ENCODE measurements at places on chromosomes 12 and 14.

- no peak for DNase-seq
These were observed 17.4 kb downstream of the LIMA1 start for GRCh38 chr12:50265770-50266524.

DNA sequence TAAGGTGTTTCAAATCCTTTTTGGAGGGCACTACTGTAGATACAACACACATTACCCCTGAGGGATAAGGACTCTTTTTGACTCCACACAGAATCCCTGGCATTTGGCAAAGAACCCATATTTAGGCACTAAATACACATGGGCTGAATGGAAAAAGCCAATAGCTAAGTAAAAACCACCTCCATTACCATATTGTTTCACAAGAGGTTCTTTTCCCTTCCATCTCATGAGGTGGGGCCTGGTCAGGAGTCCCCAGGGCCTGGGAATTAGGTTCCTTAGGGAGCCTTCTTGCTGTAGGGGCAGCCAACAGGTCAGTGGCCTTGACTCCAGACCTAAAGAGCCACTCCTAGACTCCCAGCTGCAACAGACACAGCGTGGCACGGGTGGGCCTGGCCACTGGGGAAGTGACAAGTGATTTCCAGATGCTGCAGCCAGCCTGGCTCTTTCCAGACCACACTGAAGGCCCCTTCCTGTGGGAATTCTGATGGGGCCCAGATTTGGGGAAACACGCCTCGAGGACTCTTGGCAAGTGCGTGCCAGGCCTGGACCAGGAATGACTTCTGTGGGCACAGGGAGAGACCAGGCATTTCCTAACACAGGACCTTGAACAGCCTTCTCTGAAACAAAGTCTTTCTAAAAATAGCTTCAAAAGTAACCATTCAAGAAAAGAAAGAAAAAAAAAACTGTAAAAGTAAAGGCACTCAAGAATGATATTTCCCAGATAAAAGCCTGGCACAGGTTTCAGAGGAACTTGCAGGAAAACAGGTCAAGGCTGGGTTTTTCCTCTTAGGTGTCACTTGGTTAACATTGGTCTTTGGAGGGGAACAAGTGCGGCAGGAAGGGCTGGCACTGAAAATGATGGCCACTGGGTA lies 18.1 kb downstream of the SSH1 start:
- DNase-seq: no peak

DNA sequence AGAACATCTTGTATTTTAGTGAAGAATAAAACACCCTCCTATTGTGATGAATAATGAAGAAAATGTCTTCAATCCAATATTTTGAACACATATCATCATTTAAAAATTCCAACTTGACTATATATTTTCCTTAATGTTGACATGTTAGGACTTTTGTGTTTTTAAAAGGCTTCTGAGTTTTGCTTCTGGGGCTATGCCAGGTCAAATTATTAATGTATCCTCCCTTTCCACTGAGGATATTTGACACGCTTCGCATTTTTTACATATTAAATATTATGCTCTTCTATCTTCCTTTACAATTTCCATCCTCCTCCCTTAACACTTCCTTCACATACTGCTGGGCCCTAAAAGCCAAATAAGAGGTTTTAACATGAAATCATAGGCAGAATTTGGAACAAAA lies 20.6 kb downstream of the RERG start:
- no peak for DNase-seq

- no peak for DNase-seq
These were observed 92.9 kb downstream of the SLCO1B1 start for GRCh38 chr12:21223930-21224329.

- DNase-seq: no peak
These were observed 2.3 kb upstream of the M6PR start for GRCh38 chr12:8951744-8952143.

Data from activated T-helper 1 cell treated with anti-CD3 and anti-CD28 coated beads, Interleukin-2, amount 50 U/mL, for 16 hours (primary cell).